ENCODE measurements at places on chromosomes 7 and 10. TPM values are rescaled to one million over a fixed set of nuclear protein-coding genes. Genes with fewer than 3 reads are reported as not detected.

NEUROG3 gene
- not detected for total RNA-seq

TMEM225B gene
- 1.1 TPM for total RNA-seq

RELN gene
- total RNA-seq: 0.42 TPM

RNF148 gene
- 0.79 TPM for total RNA-seq

CYP3A5 gene
- 82.0 TPM for total RNA-seq

CABCOCO1 gene
- total RNA-seq: 0.40 TPM

PLEKHA8 gene
- 4.8 TPM for total RNA-seq

DNA sequence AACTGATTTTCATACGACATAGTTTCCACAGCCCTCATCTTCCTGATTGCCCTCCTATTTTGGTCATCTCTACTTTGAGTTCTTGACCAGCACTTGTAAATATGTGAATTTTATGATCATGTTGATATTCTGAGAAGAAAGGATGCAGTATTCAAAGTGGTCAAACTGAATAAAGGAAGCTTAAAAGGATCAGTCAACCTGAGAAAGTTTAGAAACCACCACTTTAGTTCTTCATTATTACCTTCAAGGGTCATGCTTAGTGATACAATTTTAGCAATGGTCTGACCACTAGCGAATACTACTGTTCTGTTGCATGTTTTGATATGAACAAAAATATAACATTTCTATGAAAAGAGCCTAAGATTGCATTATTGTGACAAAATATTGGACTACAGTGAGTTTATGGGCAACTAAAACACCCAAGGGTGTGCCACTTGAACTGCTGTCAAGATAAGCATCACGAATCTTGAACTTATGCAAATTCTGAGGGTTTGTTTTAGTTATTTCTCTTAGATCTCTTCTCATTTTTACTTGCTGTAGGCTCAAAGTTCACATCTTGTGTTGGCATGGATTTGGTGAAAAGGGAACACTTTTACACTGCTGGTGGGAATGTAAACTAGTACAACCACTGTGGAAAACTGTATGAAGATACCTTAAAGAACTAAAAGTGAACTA, 247.7 kb downstream of the IPMK start:
- no peaks in the 10 kb centered on the region for H3K4me1 ChIP-seq
- no peak overlapping the region for H3K27ac ChIP-seq
- H3K4me3 ChIP-seq: no peak overlapping the region
- no peak for DNase-seq
- H3K36me3 ChIP-seq: no peaks in the 10 kb centered on the region
- no peaks in the 10 kb centered on the region for H3K27me3 ChIP-seq

- DNase-seq: no peak
- no peaks in the 10 kb centered on the region for H3K36me3 ChIP-seq
- no peak overlapping the region for H3K4me3 ChIP-seq
- H3K4me1 ChIP-seq: no peaks in the 10 kb centered on the region
- no peaks in the 10 kb centered on the region for H3K27me3 ChIP-seq
- no peak overlapping the region for H3K27ac ChIP-seq
Observed at GRCh38 chr7:14754631-14755030, 147.9 kb downstream of the DGKB start.

DNA sequence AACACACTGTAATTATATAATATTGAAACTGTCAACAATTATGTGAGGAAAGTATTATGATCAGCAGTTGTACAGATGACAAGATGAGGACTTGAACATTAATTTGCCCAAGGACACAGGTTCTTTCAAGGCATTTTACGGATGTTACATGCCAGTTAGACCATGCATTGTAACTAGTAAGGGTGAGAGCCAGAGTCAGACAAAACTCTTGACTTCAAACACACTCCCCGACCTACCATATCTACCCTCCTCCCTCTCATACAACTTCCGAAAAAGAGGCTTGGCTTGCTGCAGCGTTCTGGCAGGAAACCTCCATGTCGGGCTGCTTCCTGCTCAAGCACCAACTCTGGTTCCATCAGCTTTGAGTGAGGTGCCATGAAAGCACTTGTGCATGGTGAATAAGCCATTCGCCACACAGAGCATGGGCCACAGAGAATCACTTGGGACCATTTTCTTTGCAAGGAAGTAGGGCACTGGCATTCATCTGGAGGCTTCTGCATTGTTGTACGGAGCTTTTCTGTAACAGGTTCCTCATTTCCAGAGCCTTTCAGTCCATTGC, 53.2 kb downstream of the FOXI2 start:
- no peak for DNase-seq
- no peaks in the 10 kb centered on the region for H3K4me1 ChIP-seq
- H3K36me3 ChIP-seq: no peaks in the 10 kb centered on the region
- H3K27me3 ChIP-seq: no peaks in the 10 kb centered on the region
- H3K4me3 ChIP-seq: no peak overlapping the region

- no peaks in the 10 kb centered on the region for H3K27me3 ChIP-seq
- H3K27ac ChIP-seq: no peak overlapping the region
- no peaks in the 10 kb centered on the region for H3K36me3 ChIP-seq
- no peaks in the 10 kb centered on the region for H3K4me1 ChIP-seq
- peak; percentile 22 for DNase-seq
Observed at GRCh38 chr7:157699357-157700013, 362.7 kb downstream of the DNAJB6 start.

- no peaks in the 10 kb centered on the region for H3K4me1 ChIP-seq
- H3K27me3 ChIP-seq: no peaks in the 10 kb centered on the region
- no peak overlapping the region for H3K4me3 ChIP-seq
- H3K36me3 ChIP-seq: no peaks in the 10 kb centered on the region
- no peak overlapping the region for H3K27ac ChIP-seq
Observed at GRCh38 chr10:119131512-119132240, 27.8 kb downstream of the DENND10 start.

GRCh38 chr7:154836021-154836448, 166.9 kb downstream of the PAXIP1 start:
- no peak for DNase-seq
- H3K36me3 ChIP-seq: no peaks in the 10 kb centered on the region
- H3K27ac ChIP-seq: no peak overlapping the region
- H3K27me3 ChIP-seq: peaks cover 4% of the 10 kb centered on the region

- H3K27ac ChIP-seq: no peak overlapping the region
- no peak overlapping the region for H3K4me3 ChIP-seq
- no peak for DNase-seq
- H3K4me1 ChIP-seq: no peaks in the 10 kb centered on the region
Observed at GRCh38 chr10:131187274-131187673, 124.2 kb downstream of the TCERG1L start.

DNA sequence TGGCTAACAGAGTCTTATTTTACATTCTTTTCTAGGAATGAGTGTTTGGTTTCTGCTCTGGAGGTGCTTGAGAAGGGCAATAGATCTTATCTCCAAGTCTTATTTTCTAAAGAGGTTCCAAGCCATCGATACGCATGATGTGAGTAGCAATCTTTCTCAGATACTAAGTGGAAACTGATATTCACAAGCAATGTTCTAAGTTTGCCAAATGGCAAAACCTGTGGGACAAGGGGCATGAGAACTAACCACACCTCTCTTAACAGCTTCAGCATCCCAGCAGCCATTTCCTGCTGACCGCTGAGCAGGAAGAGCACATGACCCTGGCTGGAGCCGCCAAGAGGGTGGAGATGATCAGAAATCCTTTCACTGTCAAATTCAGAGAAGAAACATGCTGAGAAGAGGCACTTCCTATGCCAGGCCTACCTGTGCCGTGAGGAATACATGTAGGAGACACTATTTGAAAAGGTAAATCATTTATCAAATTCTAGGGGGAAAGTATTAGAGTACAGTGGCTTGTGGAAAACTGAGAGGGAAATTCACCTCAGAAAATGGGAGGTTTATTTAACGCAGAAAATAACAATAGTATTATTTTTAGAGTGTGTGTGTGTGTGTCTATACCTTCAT, 35.2 kb downstream of the CCDC71L start:
- no peaks in the 10 kb centered on the region for H3K27me3 ChIP-seq
- DNase-seq: no peak
- peaks cover 12% of the 10 kb centered on the region for H3K4me1 ChIP-seq
- no peak overlapping the region for H3K4me3 ChIP-seq
- H3K27ac ChIP-seq: no peak overlapping the region
- no peaks in the 10 kb centered on the region for H3K36me3 ChIP-seq

GRCh38 chr7:8105449-8106095, 137.0 kb downstream of the GLCCI1 start:
- no peaks in the 10 kb centered on the region for H3K36me3 ChIP-seq
- no peak for DNase-seq
- H3K4me1 ChIP-seq: no peaks in the 10 kb centered on the region
- H3K27ac ChIP-seq: no peak overlapping the region

DNA sequence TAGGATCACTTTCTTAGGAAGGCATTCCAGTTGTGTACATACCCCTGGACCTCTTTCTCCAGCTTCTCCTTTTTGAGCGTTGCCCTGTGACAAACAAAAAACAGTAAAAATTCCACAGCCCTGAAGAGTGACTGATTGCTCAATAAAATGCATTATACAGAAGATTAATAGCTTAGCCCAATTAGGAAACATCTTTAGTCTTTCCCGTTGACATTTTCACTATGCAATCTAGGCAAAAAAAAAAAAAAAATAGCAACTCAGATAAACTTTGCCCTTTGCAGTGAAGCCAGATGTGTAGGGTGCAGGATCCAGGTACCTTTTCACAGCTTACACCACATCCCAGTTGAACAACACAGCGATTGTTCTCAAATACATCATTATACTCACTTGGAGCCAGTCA, 17.9 kb downstream of the COL28A1 start:
- DNase-seq: no peak
- no peak overlapping the region for H3K27ac ChIP-seq
- H3K27me3 ChIP-seq: no peaks in the 10 kb centered on the region
- no peak overlapping the region for H3K4me3 ChIP-seq
- H3K4me1 ChIP-seq: no peaks in the 10 kb centered on the region
- H3K36me3 ChIP-seq: no peaks in the 10 kb centered on the region

DNA sequence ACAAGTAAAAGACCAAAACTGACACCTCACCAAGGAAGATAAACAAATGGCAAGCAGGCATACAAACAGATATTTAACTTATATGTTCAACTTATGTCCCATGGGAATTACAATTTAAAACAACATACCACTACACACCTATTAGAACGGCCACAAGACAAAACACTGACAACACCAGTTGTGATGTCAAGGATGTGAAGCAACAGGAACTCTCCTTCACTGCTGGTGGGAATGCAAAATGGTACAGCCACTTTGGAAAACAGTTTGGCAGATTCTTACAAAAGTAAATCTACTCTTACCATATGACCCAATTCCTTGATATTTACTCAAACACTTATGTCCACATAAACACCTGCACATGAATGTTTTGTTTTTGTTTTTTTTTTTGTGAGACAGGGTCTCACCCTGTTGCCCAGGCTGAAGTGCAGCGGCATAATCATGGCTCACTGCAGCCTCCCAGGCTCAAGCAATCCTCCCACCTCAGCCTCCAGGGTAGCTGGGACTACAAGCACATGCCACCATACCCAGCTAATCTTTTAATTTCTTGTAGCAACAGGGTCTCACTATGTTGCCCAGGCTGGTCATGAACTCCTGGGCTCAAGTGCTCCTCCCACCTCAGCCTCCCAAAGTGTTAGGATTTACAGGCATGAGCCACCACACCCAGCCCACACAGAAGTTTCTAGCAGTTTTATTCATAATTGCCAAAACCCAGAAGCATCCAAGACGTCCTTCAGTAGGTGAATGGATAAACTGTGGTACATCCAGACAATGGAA, 27.3 kb downstream of the HERC4 start:
- DNase-seq: no peak
- H3K36me3 ChIP-seq: no peaks in the 10 kb centered on the region
- H3K4me3 ChIP-seq: no peak overlapping the region
- H3K27me3 ChIP-seq: no peaks in the 10 kb centered on the region
- H3K27ac ChIP-seq: no peak overlapping the region
- H3K4me1 ChIP-seq: peaks cover 3% of the 10 kb centered on the region

- H3K27ac ChIP-seq: no peak overlapping the region
- H3K4me1 ChIP-seq: no peaks in the 10 kb centered on the region
- H3K36me3 ChIP-seq: no peaks in the 10 kb centered on the region
- no peak for DNase-seq
Observed at GRCh38 chr10:374354-374753, 239.1 kb downstream of the ZMYND11 start.

- peaks cover 41% of the 10 kb centered on the region for H3K4me1 ChIP-seq
- H3K36me3 ChIP-seq: no peaks in the 10 kb centered on the region
- H3K4me3 ChIP-seq: peak overlapping the region; percentile 79
- H3K27ac ChIP-seq: peak overlapping the region; percentile 89
Observed at GRCh38 chr7:92831716-92832533, 4.4 kb downstream of the CDK6 start.

- no peak for DNase-seq
- H3K27me3 ChIP-seq: no peaks in the 10 kb centered on the region
- H3K36me3 ChIP-seq: no peaks in the 10 kb centered on the region
- no peaks in the 10 kb centered on the region for H3K4me1 ChIP-seq
- no peak overlapping the region for H3K4me3 ChIP-seq
Observed at GRCh38 chr10:101453791-101454718, 100.1 kb downstream of the BTRC start.

GRCh38 chr10:8437896-8438295, 383.4 kb downstream of the GATA3 start:
- H3K27ac ChIP-seq: no peak overlapping the region
- H3K4me1 ChIP-seq: no peaks in the 10 kb centered on the region
- DNase-seq: no peak
- H3K36me3 ChIP-seq: no peaks in the 10 kb centered on the region
- H3K4me3 ChIP-seq: no peak overlapping the region
- H3K27me3 ChIP-seq: no peaks in the 10 kb centered on the region

- no peaks in the 10 kb centered on the region for H3K36me3 ChIP-seq
- H3K27me3 ChIP-seq: no peaks in the 10 kb centered on the region
- no peak overlapping the region for H3K27ac ChIP-seq
Observed at GRCh38 chr7:51005074-51005473, 222.4 kb upstream of the GRB10 start.

DNA sequence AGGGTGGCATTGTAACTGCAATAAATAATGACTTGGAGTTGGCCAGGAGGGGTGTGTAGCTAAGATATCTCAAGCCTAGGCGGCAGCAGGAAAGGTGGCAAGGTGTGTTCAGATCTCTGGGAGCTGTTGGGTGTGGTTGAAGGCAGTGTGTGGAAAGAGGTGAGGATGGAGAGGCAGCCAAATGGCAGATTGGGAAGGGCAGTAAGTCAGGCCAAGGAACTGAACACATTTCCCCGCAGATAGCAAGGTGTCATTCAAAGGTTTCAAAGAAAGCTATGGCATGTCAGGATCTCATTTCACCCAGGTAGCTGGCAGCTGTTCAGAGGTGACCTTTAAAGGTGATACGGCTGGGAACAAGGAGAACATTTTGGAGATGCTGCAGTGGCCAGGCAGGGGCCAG, 586.0 kb upstream of the MGMT start:
- no peak for DNase-seq
- no peak overlapping the region for H3K4me3 ChIP-seq
- no peak overlapping the region for H3K27ac ChIP-seq
- H3K27me3 ChIP-seq: no peaks in the 10 kb centered on the region

- no peaks in the 10 kb centered on the region for H3K27me3 ChIP-seq
- no peaks in the 10 kb centered on the region for H3K36me3 ChIP-seq
- DNase-seq: no peak
- H3K4me3 ChIP-seq: no peak overlapping the region
Observed at GRCh38 chr7:102421706-102422240, 11.6 kb upstream of the ORAI2 start.

- H3K4me1 ChIP-seq: peaks cover 14% of the 10 kb centered on the region
- no peaks in the 10 kb centered on the region for H3K36me3 ChIP-seq
- DNase-seq: peak; percentile 72
- no peaks in the 10 kb centered on the region for H3K27me3 ChIP-seq
- H3K4me3 ChIP-seq: peak overlapping the region; percentile 76
- H3K27ac ChIP-seq: peak overlapping the region; percentile 64
Observed at GRCh38 chr10:50990568-50991455, 83.5 kb upstream of the PRKG1 start.

All from pancreas (tissue), 10 donors.